ENCODE measurements at places on chromosomes 13 and 19.

- DNase-seq, result no peak
Measured at GRCh38 chr19:6061376-6062130, 48.7 kb downstream of the RFX2 start.

- no peak for DNase-seq
Measured at GRCh38 chr13:94656176-94656575, 54.5 kb downstream of the GPR180 start.

DNA sequence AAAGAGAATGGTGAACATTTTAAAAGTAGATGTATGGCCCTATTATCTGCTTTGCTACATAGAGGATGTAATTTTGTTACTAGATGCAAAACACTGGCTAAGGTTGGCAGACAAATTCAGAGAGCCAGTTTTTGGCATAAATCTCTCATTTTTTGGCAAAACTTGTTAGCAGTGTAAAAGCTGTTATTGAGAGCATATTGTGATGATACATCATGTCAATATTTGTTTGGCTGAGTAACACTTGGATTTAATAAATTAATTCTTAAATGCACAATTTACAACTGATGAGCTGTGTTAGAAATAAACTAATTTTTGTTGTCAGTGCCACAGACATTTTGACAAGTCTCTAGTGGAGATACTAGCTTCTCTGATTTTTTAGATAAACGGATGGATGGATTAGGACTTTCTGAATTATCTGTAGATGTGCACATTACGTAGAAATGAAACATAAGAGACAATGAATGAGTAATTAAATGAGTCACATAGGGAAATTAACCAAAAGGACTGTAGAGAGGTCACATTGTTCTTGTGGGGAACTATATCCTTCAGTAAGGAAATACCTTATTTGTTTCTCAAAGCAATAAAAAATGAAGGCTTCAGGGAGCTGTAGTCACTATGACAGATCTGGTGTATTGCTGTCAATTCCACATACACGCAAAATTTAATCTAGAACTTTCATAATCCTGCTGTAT, 17.4 kb downstream of the UFM1 start:
- no peak for DNase-seq

- peak; percentile 49 for DNase-seq
Measured at GRCh38 chr13:40116008-40116407, 460.5 kb downstream of the COG6 start.

DNA sequence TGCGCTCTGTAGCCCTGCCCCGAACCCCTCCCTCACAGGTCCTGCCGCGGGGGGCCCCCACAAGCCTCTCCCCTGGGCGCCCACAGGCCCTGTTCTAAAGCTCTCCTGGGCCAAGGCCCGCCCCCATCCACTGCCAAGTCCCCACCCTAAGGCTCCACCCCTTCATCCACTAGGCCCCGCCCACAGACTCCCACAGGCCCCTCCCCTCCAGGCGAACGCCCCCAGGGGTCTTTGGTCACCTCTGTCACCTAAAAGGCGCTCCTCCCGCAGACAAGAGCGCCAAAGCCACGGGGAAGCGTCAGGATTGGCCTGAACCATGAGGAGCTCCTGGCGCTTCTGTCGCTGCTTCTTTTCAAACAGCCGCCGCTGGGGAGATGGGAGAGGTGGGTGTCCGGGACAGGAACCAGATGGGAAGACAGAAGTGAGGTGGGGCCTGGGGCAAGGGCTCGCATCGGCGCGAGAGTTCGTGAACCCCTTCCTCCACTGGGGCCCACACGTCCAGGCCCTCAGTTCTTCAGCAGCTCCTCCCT, 2.3 kb downstream of the TULP2 start:
- DNase-seq, result no peak

DNA sequence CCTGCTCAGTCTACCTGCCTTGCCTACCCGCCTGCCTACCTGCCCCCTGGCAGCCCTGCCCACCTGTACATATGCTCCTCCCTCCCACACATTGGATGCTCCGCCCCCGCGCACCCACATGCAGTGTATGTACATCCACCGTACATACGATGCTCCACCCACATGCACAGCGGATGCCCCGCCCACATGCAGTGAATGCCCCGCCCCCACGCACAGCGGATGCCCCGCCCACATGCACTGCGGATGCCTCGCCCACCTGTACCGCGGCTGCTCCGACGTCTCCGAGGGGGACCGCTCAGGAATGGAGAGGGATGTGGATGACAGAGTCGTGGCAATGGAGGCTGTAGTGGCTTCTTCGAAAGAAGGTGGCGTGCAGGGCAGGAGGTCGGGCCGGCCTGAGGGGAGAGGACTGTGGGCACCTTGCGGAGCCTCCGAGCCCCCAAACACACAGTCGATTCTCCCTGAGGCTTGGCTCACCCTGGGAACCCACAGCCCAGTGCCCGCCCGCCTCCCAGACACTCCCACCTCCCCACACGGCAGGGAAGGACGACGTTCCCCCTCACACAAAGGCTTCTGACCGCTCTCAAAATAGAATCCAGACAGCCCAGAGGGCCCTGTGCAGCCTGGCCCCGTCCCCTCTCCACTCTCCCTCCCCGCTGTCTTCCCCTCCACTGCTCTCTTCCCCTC, 16.5 kb upstream of the CACTIN start:
- DNase-seq, result no peak

GRCh38 chr19:14406645-14407401, 12.3 kb downstream of the DDX39A start:
- no peak for DNase-seq

GRCh38 chr19:47447470-47448359, 24.0 kb downstream of the SLC8A2 start:
- no peak for DNase-seq

- DNase-seq, result peak; percentile 74
Measured at GRCh38 chr13:113064534-113065405, 40.8 kb upstream of the F7 start.

DNA sequence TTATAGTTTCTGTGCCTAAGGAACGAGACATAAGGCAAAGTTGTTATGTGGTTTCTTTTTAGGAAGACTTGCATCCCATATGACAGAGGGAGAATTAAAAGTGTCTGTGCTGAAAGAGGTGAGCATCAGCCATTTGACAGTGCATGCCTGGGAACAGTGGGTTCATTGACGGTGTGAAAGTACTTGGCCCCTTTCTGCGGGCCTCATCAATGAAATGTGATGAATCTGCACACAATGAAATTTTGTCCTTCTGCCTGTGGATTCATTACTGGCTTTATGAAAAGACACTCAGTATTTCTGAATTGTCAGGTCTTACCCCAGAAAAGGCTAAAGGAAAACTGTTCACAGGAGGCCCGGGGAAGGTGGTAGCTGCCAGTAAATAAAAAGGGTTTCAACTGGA, 295.8 kb downstream of the FOXO1 start:
- DNase-seq, result no peak

- no peak for DNase-seq
Measured at GRCh38 chr13:99178636-99179035, 22.0 kb upstream of the UBAC2 start.

GRCh38 chr19:17830567-17831418, 9.5 kb upstream of the INSL3 start:
- peak; percentile 35 for DNase-seq

DNA sequence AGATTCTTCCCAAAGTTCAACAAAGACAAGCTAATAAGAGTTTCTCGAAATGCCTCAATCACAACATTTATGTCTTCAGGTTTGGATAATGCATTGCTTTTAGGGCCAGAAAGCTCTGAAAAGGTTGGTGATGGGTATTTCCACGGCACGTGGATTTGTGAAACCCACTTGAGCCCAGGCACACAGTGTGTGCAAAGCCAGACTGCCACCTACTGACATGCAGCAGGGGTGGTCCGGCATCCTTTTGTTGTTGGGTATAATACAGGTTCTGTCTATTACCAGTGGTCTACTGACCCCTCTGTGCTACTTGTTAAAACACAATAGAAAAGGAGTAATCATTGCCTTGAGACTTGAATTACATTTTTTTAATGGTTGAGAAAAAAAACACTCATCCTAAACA, 225.6 kb downstream of the RAP2A start:
- DNase-seq, result no peak

DNA sequence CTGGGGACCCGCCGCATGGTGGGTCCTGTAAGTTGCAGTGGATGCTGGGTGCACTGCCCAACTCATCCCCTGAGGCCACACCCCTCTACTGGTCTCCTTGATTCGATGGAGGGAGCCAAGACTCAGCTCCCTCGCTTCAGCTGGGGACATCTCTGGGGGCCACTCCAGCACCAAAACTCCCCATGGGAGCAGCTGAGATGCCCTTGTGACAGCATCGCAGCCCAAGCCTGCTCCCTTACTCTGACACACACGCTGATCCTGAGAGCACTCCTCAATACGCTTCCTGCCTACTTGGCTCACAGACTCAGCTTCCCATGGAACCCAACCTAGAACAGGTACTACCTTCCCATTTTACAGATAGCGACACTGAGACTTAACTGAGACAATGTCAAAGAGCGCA, 56.2 kb downstream of the PEPD start:
- DNase-seq, result no peak

DNA sequence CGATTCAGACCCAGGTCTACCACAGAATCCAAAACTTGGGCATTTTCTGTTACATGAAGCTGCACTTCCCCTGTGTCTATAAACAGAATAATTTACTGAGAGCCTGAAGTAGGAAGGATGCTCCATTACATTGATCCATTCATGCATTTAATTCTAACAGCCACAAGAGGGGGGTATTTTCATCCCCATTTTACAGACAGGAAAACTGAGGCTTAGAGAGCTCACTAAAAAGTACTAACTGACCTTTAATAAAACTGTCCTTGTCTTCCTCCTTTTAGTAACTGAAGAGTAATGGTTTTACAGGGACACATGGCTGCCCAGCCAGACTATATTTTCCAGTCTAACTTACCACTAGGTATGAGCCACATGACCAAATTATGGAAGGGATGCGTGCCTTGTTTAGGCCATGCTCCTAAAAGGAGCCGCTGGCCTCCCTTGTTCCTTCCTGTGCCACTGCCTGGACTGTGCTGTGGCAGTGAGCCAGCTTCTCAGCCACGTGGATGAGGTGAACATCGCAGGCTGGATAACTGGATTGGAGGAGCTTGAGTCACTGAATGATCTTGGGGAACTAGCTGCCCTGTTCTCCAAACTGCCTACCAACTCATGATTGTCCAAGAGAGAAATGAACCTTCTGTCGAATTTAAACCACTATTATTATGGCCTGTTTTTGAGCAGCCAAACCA, 108.3 kb downstream of the DOCK9 start:
- no peak for DNase-seq

DNA sequence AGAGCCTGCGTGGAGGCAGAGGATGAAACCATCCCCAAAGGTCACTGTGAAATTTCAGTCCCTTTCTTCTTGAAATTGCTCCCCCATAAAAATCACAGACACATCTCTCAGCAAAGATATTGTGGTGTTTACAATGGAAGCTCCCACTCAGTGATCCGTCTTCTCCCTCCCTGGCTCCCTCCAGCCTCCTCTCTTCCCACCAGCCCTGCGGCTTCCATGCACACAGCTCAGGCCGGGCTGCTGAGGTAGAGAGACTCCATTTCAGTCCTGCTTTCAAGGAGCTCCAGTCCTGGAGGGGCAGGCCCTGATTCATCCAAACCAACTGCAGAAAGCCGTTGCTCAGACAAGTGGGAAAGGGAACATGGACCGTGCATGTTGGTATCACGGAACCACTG, 24.0 kb upstream of the MIER2 start:
- DNase-seq, result no peak

DNA sequence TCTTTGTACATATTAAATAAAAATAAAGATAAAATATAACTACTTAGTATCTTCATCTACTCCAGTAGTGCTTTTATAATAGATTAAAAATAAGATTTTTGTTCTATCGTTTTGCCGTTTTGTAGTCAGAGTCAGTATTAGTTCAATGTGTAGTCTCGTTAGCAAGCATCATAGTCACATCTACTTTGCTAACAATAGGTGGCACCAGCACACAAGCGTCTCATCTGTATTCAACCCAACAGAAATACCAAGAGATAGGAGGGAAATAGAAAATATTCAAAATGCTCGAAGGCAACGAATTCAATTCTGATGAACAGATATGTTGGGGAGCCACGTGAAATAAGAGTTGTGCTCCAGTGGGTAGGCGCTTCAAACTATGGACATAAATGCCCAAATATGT, 21.4 kb upstream of the MICU2 start:
- DNase-seq, result no peak

DNA sequence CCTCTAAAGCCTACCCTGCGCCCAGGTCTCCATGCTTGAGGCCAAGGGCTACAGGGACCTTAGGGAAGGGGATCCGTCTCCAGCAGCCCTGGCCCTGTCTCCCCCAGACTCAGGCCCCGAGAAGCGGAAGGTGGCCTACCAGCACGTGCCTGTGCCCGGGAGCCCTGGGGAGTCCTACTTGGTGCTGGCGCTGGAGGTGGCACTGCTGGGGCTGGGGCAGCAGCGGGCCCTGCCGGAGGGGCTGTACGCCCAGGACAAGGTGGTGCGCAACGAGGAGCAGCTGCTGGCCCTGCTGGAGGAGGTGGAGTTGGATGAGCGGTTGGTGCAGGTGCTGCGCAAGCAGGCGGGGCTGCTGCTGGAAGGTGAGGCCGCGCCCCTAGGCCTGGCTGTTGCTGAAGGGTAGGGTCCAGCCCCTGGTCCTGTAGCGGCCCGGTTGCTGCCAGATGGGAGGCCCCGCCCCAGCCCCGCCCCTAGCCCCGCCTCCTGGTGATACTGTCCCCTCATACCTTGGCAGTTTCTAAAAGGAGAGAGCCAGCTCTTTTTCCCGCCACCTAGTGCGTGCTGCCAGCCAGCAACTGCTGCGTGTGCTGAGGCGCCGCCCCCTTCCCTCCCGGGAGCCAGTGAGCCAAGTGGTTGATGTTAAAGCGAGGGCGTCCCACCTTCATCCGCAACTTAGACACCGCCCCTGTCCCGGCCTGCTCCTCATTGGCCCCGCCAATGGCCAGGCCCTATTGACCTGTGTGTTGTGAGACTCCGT, 22.6 kb downstream of the ZSWIM4 start:
- no peak for DNase-seq

DNA sequence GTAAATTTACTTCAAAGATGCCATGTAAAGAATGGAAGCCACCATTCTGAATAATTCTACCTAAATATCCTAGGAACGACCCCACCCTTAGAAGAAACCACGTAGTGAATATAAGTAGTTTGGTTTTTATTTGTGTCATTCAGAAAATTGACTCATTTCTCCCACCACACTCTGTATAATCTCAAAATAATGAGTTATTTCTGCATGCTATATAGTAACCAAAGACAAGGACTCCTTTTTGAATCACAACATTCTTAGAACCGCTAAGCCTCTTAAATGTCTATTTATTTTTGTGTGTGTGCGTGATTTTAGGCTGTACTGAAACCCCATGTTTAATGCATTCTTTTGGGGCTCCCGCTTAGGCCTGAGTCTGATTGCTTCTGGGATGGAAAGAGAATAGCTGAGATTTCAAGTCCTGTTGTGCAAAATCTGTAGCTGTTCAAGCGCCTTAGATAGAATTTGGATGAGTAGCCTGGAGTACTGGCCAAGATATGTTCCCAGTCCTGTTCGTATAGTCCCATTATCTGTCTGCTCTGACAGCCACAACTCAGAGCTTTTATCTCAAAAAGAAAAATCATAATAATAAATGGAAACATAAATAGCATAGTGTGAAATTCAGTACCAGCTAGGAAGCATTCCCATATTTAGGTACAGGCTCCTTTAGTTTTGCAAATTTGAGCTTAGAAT, 532.4 kb upstream of the NBEA start:
- no peak for DNase-seq

Measured in skeletal muscle cell (primary cell).